Placental epithelial cell (primary cell): ENCODE measurements at places on chromosomes 6 and 20. TPM values are rescaled to one million over a fixed set of nuclear protein-coding genes. Genes with fewer than 3 reads are reported as not detected.

CPXM1 gene
- total RNA-seq, result under 0.01 TPM in 1 of 2 replicates, not detected in the other

OPRL1 gene
- total RNA-seq, result 1.3 and 2.0 TPM in 2 replicates

F13A1 gene
- total RNA-seq, result not detected in 2 replicates

CAGE1 gene
- 0.22 TPM in 1 of 2 replicates, not detected in the other for total RNA-seq

SLC22A16 gene
- not detected in 2 replicates for total RNA-seq

KCNK5 gene
- total RNA-seq, result 0.22 TPM in 1 of 2 replicates, not detected in the other

C20orf204 gene
- total RNA-seq, result 1.6 and 2.0 TPM in 2 replicates

CRISP3 gene
- total RNA-seq, result not detected in 2 replicates
